ENCODE measurements at places on chromosomes 2 and 18.

DNA sequence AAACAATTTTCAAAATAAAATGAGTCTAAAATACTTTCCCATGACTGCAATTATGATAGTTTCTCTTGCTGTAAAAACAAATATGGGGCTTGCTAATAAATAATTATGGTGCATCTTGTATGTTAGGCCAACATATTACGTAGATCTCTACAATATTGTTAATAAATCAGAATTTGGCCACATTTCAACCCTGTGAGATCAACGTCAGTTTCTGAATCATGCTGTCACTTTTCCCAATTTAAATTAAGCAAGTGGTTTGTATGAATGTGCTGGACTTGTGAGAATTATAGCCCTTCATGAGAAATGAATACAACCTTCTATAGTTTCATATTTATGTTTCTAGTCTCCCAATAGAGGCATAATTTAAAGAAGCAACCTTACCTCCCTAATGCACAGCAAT lies 808.9 kb downstream of the SUCLG1 start:
- no peak for DNase-seq

DNA sequence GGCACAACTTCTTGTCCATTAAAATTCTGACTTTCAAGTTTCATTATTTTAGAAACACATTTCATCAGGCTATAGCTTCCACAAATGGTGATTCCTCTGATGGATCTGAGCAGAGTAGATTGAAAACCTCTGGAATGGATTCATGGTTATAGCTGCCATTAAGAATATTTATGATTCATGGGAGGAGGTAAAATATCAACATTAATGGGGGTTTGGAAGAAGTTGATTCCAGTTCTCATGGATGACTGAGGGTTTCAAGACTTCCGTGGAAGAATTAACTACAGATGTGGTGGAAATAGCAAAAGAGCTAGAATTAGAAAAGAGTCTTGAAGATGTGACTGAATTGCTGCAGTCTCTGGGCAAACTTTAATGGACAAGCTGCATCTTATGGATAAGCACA lies 797.4 kb downstream of the SUCLG1 start:
- DNase-seq: no peak

DNA sequence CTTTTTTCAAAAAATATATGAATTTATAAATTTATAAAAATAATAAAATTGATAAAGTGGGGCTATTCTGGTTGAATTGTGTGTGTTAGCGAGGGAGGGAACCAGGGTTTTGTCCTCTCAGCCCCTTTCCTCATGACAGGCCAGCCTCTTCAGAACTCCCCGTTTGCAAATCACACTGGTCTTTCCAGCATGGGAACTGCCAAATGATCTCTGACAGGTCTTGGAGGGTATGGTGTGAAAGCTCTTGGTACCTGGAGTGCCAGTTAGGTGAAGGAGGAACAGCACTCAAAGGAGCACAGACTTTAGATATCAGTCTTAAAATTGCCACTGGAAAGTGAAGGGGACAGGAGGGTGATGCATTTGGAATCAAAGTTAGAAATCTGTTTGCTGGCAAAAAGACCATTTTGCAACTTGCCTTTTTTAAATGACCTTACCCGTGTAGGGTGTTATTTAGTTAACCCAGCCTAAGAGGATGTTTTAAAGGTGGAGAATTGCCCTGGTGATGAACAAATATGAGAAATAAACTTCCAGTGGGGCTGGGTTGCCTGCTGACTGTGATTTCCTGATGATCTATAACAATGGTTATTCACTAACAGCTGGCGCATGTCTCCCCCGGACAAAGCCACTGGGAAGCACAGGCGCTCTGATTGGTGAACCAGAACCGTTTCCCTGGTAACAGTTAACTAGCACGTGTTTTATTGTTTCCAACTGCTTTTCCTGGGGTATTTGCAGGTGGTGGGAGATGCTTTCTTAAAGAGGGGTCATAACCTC lies 85.3 kb upstream of the EFEMP1 start:
- DNase-seq: no peak

- peak; percentile 68 for DNase-seq
Measured at GRCh38 chr2:28736034-28736433, 15.6 kb upstream of the PPP1CB start.

- no peak for DNase-seq
Measured at GRCh38 chr2:230774348-230774951, 61.8 kb downstream of the CAB39 start.

DNA sequence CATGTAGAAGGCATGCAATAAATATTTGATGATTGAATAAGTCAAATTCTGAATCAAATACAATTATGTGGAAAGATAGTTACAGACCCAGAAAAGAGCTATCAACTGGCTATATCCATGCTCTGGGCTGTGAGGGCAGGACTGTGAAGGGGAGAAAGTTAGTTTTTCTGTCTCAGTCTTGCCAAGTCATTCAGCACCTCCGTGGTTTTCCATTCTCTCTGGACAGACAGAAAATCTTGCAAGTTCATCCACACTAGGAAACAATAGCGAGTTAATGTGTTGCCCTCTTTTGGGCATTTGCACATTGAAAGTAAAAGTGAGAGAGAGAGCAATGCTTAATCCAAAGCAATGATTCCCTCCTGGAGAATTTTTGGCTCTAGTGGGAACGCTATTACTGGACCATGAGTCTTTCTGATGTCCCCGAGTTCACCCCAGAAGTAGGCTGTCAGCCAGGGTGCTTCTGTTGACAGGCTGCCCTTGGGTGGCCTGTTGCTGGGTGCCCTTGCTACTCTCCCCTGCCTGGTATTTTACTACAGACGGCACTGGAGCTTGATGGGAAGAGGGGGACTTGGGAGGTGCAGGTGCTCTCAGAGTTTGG lies 238.3 kb downstream of the LOXHD1 start:
- no peak for DNase-seq

GRCh38 chr18:33836564-33836963 lies 258.5 kb downstream of the ASXL3 start:
- no peak for DNase-seq

GRCh38 chr2:101858910-101859309 lies 132.8 kb upstream of the IL1R2 start:
- no peak for DNase-seq

Measured in lower lobe of right lung (tissue), 2 donors.